Memory B cell (primary cell): ENCODE measurements at places on chromosomes 2 and 18.

GRCh38 chr2:204571041-204571440, 25.8 kb downstream of the PARD3B start:
- no peak overlapping the region for H3K4me3 ChIP-seq
- no peaks in the 10 kb centered on the region for H3K27me3 ChIP-seq
- no peak for DNase-seq
- H3K27ac ChIP-seq: no peak overlapping the region
- no peaks in the 10 kb centered on the region for H3K36me3 ChIP-seq

- H3K4me1 ChIP-seq: no peaks in the 10 kb centered on the region
- no peaks in the 10 kb centered on the region for H3K27me3 ChIP-seq
- no peak overlapping the region for H3K27ac ChIP-seq
- H3K4me3 ChIP-seq: no peak overlapping the region
Measured at GRCh38 chr18:40926679-40927078, 1028.4 kb upstream of the PIK3C3 start.

DNA sequence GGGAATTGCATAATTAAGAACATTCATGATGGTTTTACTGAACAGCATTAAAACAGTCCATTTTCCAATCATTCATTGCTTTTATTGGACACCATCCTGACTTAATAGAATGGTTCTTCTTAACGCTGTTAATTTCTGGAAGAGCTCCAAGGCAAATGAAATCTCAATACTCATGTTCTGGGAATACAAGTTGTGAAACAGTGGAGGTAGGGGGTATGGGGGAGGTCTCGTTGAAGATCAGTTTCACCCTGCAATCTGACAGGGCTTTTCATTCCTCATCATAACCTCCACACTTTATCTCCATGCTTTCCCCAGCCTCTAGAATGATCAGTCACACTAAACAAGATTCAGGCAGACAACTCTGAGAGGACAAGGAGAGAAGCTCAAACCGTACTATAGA, 113.6 kb downstream of the ETAA1 start:
- H3K27ac ChIP-seq: no peak overlapping the region
- peaks cover 6% of the 10 kb centered on the region for H3K27me3 ChIP-seq
- H3K4me3 ChIP-seq: no peak overlapping the region
- H3K36me3 ChIP-seq: no peaks in the 10 kb centered on the region
- DNase-seq: no peak

GRCh38 chr2:239745386-239746227, 279.5 kb downstream of the NDUFA10 start:
- peaks cover 5% of the 10 kb centered on the region for H3K4me1 ChIP-seq
- H3K27ac ChIP-seq: no peak overlapping the region
- H3K36me3 ChIP-seq: no peaks in the 10 kb centered on the region
- H3K4me3 ChIP-seq: no peak overlapping the region

GRCh38 chr2:67845621-67846369, 217.0 kb downstream of the C1D start:
- no peak overlapping the region for H3K27ac ChIP-seq
- H3K4me1 ChIP-seq: peaks cover 2% of the 10 kb centered on the region
- H3K4me3 ChIP-seq: no peak overlapping the region

DNA sequence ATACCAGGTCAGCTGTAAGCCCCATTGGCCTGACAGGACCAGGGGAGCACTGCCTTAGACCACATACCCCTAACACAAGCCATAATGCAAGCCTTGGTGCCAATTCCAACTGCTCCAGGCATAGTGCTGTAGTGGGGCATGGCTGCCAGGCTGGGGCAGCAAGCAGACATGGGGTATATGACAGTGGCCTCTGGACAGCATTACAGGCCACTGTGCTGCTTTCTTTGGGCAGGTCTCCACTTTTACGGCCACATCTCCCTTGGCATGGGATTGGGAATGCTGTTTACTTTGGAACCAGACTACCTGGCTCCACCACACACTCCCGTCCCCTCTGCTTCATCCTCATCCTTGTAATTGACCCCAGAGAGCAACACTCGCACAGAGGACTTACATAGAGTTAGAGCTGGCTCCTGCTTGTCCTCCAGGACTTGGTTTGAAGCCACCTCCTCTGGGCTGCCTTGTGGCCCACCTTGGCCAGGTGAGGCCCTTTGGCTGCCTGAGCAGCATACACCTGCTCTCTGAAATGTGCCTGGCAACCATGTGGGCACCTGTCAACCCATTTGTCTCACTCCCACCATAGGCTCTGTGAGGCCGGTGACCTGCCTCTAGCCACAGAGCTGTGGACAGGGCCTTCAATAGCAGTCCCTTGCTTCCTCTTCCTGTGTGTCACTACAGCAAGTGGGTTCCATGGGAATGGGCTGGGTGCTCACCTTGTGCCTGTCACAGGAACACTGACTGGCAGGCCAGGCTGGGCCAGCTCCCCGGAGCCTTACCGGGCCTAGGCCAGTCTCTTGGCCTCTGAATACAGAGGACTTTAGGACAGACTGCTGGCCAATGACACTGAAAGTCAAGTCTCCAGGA, 262.6 kb upstream of the HS6ST1 start:
- H3K27me3 ChIP-seq: peaks cover 4% of the 10 kb centered on the region
- no peak for DNase-seq
- peaks cover 2% of the 10 kb centered on the region for H3K36me3 ChIP-seq
- no peak overlapping the region for H3K4me3 ChIP-seq

- peak overlapping the region; percentile 76 for H3K4me3 ChIP-seq
- peaks cover 7% of the 10 kb centered on the region for H3K4me1 ChIP-seq
- peaks cover 27% of the 10 kb centered on the region for H3K27me3 ChIP-seq
- no peak overlapping the region for H3K27ac ChIP-seq
Measured at GRCh38 chr2:58428096-58429013, 187.2 kb upstream of the FANCL start.

- no peak overlapping the region for H3K4me3 ChIP-seq
- H3K27me3 ChIP-seq: peaks cover 4% of the 10 kb centered on the region
- H3K27ac ChIP-seq: no peak overlapping the region
- no peaks in the 10 kb centered on the region for H3K4me1 ChIP-seq
Measured at GRCh38 chr2:5433855-5434254, 258.3 kb upstream of the SOX11 start.

DNA sequence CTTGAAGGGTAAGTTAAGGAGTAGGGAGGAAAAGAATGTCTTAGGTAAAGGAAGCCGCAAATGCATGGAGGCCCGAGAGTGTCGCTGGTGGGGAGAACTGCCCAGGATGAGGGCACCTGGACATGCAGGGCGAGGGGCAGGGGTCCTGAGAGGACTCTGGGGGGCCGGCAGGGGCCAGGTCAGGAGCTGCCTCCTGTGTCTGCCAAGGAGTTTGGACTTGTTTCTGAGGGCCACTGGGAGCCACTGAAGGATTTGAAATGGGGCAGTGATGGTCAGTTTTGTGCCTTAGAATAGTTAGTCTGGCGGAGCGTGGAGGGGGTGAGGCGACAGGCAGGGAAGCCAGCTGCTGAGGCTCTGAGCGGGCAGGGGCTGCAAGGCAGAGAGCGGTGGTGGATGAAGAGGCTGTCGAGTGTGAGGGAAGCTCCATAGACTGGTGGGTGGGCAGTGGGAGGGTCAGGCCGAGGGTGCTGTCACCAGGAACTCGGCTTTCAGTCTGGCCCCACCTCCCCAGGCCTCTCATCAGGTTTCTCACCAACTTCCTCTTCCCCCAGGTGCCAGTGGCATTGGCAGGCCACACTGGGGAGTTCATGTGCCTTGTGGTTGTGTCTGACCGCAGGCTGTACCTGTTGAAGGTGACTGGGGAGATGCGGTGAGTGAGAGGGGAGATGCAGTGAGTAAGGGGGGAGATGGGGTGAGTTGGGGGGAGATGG, 14.7 kb upstream of the SLC4A3 start:
- peak overlapping the region; percentile 47 for H3K4me3 ChIP-seq
- peak; percentile 45 for DNase-seq
- H3K27me3 ChIP-seq: no peaks in the 10 kb centered on the region
- H3K27ac ChIP-seq: peak overlapping the region; percentile 19
- peaks cover 31% of the 10 kb centered on the region for H3K36me3 ChIP-seq
- H3K4me1 ChIP-seq: peaks cover 12% of the 10 kb centered on the region

DNA sequence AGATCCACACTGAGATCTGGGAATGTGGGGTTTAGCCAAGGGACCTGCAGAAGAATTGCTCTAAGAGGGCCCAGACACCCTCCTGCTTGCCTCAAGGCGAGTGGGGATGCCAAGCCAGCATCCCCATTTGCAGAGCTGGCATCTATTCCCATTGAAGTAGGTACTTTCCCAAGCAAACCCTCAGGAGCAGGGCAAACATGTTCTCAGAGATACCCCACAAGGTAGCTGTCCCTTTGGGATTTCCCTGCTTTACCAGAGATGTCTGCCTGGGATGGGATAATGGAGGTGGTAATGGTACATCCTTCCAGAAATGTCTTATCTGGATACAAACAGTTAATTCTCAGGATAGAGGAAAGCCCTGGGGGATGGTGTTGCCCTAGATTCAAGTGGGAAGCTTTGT, 51.2 kb downstream of the GYPC start:
- DNase-seq: no peak
- H3K27me3 ChIP-seq: peaks cover 7% of the 10 kb centered on the region
- H3K4me3 ChIP-seq: no peak overlapping the region
- no peaks in the 10 kb centered on the region for H3K36me3 ChIP-seq

DNA sequence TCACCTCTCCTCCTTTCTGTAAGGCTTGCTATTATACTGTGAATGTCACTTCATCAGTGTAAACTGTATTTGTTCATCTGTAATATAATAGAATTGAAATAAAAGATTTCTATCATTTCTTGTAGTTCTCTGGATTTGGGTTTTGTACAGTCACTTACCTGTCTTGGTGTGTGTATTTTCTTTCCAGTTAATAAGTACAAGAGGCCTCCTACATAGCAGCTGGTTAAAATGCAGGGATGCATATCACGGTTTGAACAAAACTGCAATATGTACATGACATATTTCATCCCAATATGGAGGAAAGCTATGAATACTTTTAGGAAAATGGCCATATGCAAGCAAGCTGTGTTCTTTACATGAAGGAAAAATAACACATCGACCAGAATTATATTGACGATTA, 5.4 kb upstream of the STAT1 start:
- no peaks in the 10 kb centered on the region for H3K36me3 ChIP-seq
- no peak for DNase-seq
- peaks cover 3% of the 10 kb centered on the region for H3K4me1 ChIP-seq
- no peak overlapping the region for H3K27ac ChIP-seq

- no peaks in the 10 kb centered on the region for H3K36me3 ChIP-seq
- no peak overlapping the region for H3K4me3 ChIP-seq
- no peak overlapping the region for H3K27ac ChIP-seq
- H3K27me3 ChIP-seq: peaks cover 3% of the 10 kb centered on the region
- DNase-seq: no peak
Measured at GRCh38 chr18:48658721-48659120, 119.9 kb downstream of the CTIF start.

DNA sequence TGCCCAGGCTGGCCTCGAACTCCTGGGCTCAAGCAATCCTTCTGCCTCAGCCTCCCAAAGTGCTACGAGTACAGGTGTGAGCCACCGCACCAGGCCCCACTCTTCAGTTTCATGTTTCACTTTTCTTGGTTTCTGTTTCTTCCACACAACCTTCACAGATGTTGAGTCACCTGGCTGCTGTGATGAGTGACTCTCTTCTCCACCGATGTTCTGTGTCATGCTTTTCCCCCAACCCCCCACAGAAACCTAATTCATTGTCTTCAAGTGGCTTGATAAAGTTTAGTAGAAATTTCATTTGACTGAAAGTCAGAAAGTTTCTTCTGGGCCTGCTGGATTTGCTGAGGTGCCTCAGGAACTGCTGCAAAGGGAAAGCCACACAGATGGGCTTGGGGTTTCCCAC, 78.5 kb downstream of the SPHKAP start:
- no peak overlapping the region for H3K4me3 ChIP-seq
- H3K4me1 ChIP-seq: no peaks in the 10 kb centered on the region
- no peak overlapping the region for H3K27ac ChIP-seq
- no peak for DNase-seq

GRCh38 chr2:219912491-219912921, 285.1 kb downstream of the SLC4A3 start:
- no peak overlapping the region for H3K4me3 ChIP-seq
- no peak overlapping the region for H3K27ac ChIP-seq
- no peaks in the 10 kb centered on the region for H3K4me1 ChIP-seq

- H3K4me1 ChIP-seq: no peaks in the 10 kb centered on the region
- H3K4me3 ChIP-seq: no peak overlapping the region
- peaks cover 7% of the 10 kb centered on the region for H3K36me3 ChIP-seq
- DNase-seq: no peak
Measured at GRCh38 chr18:9454061-9454703, 21.1 kb upstream of the RALBP1 start.
